ENCODE measurements at places on chromosomes 12 and 14. TPM values are rescaled to one million over a fixed set of nuclear protein-coding genes. Genes with fewer than 3 reads are reported as not detected.

Gene SERPINA12
- not detected for total RNA-seq

Gene MGAT4C
- 3.4 TPM for total RNA-seq

Gene ATXN2
- total RNA-seq: 55.2 TPM

Gene SCN8A
- 3.7 TPM for total RNA-seq

Gene CCNT1
- 29.4 TPM for total RNA-seq

Gene RIMBP2
- total RNA-seq: 21.4 TPM

Gene CCDC38
- not detected for total RNA-seq

Gene JPH4
- 6.2 TPM for total RNA-seq

Gene FAM177A1
- total RNA-seq: 25.8 TPM

Gene TBK1
- total RNA-seq: 24.2 TPM

Gene OR6C2
- total RNA-seq: not detected

Gene AHNAK2
- total RNA-seq: 2.6 TPM

Gene SPTB
- total RNA-seq: 89.3 TPM

Gene RBP5
- total RNA-seq: 17.7 TPM

Gene FITM1
- 39.1 TPM for total RNA-seq

Gene NAV3
- total RNA-seq: 46.5 TPM

Gene DNAJC22
- total RNA-seq: 14.1 TPM

Gene TCTN2
- 19.6 TPM for total RNA-seq

Gene NGB
- not detected for total RNA-seq

Gene VPS29
- total RNA-seq: 58.7 TPM

Gene RARG
- total RNA-seq: 38.4 TPM

Gene ARMH4
- total RNA-seq: 38.0 TPM

Gene SLC17A8
- total RNA-seq: 0.23 TPM

Gene KCNH3
- 7.9 TPM for total RNA-seq

Gene PRIM1
- total RNA-seq: 15.3 TPM

Gene STYK1
- 1.1 TPM for total RNA-seq

Gene KRT85
- total RNA-seq: not detected

Gene GMFB
- total RNA-seq: 60.4 TPM

Gene NRDE2
- 22.1 TPM for total RNA-seq

Gene ZFP36L1
- 392 TPM for total RNA-seq

Gene GUCY2C
- not detected for total RNA-seq

Gene ST8SIA1
- 10.3 TPM for total RNA-seq

All from metanephros (tissue), 2 donors.